NCI-H1694 treated with DMSO at 0.1 percent for 48 hours (cell line): ENCODE measurements at places on chromosomes 5 and 9.

GRCh38 chr5:21834863-21835262, 1018.3 kb downstream of the CDH12 start:
- no peak for DNase-seq

- DNase-seq: no peak
Observed at GRCh38 chr5:170758481-170758880, 25.0 kb upstream of the GABRP start.

DNA sequence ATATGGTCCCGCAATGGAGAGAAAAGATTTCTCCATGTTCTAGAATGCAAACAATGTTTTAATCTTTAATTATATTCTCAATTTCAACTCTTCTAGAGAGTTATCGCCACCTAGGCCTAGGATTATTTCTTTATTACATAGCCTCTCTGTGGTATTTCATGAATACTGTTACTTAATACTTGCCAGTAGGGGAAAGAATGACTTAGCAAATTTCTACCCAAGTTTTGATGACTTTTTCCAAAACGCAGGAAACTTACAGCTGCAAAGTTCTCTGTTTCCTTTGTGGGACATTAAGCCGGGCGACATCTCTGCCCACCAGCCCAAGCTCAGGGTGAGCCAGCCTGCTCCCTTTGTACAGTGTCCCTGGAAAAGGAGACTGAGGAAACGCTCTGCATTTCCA, 73.8 kb downstream of the MED27 start:
- DNase-seq: no peak

DNA sequence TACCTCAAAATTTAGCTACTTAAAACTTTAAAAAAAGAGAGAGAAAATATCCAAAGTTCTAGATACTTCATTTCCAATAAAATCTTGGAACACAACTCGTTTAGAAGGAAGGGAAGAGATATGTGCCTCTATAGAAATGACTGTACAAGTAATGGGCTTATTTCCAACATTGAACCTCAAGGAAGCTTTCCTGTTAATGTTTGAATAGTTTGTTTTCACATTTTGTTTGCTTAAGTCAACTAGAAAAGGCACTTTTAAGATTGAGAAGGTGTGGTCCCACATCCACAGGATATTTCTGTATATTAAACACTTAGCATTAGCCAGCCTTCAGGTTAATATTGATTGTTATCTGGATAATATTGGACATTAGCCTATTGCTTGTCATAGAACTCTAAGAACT, 384.7 kb downstream of the PTPRD start:
- DNase-seq: no peak

DNA sequence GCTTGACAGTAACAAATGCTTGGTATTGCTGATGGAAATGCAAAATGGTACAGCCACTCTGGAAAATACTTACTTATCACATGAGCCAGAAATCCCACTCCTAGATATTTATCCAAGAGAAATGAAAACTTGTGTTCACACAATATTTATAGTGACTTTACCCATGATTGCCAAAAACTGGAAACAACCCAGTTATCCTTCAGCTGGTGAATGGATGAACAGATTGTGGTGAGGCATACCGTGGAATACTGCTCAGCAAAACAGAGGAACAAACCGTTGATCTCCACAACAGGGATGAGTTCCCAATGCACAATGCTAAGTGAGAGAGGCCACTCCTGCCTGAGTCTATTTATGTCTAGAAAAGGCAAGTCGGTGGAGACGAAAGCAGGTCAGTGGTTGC, 40.5 kb upstream of the LRRC14B start:
- peak; percentile 94 for DNase-seq

GRCh38 chr5:65512170-65512937, 30.6 kb upstream of the ADAMTS6 start:
- no peak for DNase-seq

- no peak for DNase-seq
Observed at GRCh38 chr9:21016701-21017491, 14.5 kb downstream of the HACD4 start.

DNA sequence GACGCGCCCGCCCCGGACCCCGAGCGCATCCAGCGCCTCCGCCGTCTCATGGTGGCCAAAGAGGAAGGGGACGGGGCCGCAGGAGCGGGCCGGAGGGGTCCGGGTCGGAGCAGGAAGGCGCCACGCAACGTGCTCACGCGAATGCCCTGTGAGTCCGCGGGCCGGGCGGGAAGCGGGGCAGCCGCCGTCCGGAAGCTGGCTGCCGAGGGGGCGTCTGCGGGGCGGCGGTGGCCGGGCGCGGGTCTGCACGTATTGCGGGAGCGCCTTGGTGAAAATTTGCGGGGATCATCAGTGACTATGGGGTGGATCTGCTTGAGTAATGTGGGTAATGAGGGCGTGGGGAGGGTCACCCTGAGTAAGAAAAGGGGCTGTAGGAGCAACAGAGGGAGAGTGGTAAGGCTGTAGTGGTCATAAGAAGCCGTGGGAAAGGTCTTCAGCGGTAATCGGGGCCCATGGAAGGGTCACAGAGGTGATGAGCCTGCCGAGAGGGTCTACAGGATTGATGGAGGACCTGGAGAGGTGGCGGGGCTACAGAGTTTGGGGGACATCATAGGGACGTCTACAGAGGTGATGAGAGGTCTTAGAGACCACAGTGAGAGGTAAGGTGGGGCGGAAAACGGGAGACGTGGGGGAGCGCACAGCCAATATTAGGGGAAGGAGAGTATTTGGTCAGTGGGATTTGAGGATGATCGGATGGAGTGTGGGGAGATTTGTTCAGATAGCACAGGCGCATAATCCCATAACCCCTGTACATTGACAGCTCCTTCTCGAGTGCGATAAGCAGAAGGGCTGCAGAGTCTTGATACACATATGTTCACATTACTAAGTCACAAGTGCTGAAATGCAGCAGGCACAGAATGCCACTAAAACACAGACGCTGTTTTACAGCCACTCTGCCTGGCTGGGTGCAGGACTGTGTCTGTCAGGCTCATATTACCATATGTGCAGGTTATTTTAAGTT, 819 bp downstream of the LSM11 start:
- DNase-seq: no peak

DNA sequence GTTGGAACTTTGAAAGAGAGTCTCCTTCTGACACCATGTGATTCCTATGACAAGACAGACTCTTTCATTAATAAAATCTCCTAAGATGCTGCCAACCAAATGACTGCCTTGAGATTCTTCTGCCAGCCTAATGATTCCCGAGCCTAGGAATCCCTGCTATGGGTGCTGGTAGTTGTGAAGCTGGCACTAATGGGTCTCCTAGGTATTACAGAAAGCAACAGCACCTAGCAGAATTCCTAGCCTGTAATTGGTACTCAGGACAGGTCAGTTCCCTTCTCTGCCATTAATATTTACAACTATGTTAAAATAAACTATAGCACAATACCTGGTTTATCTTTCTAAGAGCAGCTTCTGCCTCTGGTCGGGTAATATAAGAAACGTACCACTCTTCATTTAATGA, 19.3 kb downstream of the C5orf58 start:
- DNase-seq: no peak

- DNase-seq: no peak
Observed at GRCh38 chr5:56164376-56164775, 68.8 kb downstream of the ANKRD55 start.

DNA sequence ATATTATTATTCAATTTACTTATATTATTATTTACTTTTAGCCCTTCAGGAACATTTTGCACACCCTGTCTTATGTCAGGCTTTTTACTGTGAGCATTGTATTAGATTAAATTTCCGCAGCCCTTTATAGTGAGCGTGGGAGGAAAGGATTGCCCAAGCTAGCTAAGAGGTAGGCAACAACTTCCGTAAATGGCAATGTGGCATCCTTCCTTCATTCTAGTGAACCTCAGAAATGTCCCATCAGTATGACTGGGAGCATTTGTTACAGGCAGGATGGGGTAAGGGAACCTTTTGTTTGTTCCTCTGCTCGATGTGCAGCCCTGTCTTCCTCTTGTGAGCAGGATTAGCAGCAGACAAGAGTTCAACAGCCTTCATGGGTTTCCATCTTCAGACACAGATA, 6.2 kb upstream of the CD180 start:
- DNase-seq: no peak

- DNase-seq: no peak
Observed at GRCh38 chr9:123208626-123209174, 59.7 kb downstream of the STRBP start.

- DNase-seq: no peak
Observed at GRCh38 chr5:136037001-136037705, 8.4 kb downstream of the TGFBI start.

GRCh38 chr5:178627259-178627598, 379 bp upstream of the CLK4 start:
- DNase-seq: no peak

DNA sequence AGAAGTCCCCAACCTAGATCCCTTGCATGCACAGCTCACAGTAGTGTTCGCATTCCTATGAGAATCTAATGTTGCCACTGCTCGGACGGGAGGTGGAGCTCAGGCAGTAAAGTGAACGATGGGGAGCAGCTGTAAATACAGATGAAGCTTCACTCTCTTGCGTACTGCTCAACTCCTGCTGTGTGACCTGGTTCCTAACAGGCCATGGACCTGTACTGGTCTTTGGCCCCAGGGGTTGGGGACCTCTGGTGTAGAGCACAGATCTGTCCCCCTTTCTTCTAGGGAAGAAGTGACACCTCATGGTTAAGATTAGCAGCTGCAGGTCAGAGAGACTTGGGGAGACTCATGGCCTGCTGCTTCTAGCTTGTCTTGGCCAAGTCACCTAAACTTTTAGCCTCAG, 7.1 kb downstream of the ARHGEF28 start:
- no peak for DNase-seq

DNA sequence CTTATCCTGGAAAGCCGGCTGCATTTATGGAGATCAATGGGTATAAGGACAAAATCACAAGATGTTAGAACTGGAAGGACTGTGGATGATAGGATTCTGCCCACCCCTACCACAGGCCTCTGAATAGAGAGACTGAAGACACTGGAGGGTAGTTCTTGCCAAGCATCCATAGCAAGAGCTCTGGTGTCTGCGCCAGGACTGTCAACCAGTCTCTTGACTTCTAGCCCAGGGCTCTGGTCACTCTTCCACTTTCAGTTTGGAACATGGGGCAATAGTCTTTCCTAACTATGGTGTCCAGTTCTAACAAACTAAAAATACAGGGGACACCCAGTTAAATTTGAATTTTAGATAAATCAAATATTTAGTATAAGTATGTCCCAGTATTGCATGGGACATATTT, 23.4 kb downstream of the LARP1 start:
- no peak for DNase-seq

DNA sequence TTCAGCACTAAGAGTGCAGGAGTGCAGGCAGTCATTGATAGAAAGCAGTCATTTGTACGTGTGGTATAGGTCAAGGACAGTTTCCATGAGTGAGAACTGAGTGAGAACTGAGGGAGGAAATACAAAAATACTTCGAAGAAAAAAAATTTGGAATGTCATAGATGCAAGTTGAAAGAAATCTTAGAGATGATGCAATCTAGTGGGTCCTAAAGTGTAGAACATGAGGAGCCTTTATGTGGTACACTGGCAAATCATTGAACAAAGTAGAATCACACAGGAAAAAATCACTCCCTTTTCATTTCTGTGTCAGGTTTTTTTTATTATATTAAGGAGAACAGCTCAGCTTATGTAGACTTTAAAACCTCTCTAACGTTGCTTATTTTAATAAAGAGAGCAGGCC, 26.4 kb upstream of the SLC1A1 start:
- DNase-seq: no peak

DNA sequence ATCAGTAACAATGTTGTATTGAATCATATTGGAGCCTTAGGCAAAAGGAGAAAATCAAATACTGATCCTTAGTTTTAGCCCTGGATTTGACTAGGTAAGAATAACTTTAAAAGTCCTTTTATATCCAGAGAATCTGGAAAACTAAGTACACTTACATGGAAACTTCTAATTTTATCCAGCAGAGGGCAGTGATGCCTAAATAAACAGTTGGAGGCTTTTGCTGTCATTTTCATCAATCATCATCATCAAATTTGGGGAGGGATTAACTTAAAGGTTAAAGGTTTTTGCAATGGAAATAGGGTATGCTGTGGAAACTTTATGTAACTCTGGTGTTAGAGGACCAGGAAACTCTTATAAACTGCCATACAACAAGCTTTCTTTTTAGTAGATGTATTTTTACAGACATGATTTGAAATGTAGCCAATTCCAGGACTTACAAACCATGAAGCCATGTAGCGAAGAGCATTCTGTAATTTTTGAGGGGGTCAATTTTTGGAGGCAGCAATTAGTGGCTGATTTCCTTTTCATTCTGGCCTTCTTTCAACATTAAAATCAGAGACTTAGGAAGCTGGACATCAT, 112.7 kb downstream of the OSTF1 start:
- peak; percentile 5 for DNase-seq

- DNase-seq: no peak
Observed at GRCh38 chr5:120405923-120406322, 58.2 kb upstream of the PRR16 start.

- DNase-seq: no peak
Observed at GRCh38 chr9:86470326-86470725, 116.1 kb upstream of the TUT7 start.

DNA sequence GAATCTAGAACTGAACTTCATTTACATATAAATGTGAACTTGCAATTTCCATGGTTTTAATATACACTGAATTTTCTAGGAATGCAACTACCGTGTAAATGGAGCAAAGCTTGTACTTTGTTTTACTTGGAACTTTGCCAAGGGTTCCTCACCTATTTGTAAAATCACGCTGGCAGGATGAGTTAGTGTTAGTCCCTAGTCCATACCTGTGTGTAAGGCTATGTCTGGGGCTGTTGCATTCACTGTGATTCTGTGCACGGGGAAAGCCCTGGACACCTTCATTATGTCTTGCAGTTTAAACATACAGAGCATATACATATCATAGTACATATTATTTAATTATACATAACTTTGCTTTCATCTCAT, 119.9 kb downstream of the PAX5 start:
- no peak for DNase-seq

- no peak for DNase-seq
Observed at GRCh38 chr9:130347931-130348330, 82.4 kb downstream of the HMCN2 start.

DNA sequence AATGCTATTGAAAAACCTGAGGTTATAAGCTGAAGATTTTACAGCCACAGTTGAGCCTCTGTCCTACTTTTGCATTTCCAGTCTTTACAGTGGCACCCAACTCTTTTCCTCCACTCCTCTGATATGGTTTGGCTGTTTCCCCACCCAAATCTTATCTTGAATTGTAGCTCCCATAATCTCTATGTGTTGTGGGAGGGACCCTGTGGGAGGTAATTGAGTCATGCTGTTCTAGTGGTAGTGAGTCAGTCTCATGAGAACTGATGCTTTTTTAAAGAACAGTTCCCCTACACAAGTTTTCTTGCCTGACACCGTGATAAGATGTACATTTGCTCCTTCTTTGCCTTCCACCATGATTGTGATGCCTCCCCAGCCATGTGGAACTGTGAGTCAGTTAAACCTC, 646.1 kb upstream of the SEMA6A start:
- DNase-seq: no peak

DNA sequence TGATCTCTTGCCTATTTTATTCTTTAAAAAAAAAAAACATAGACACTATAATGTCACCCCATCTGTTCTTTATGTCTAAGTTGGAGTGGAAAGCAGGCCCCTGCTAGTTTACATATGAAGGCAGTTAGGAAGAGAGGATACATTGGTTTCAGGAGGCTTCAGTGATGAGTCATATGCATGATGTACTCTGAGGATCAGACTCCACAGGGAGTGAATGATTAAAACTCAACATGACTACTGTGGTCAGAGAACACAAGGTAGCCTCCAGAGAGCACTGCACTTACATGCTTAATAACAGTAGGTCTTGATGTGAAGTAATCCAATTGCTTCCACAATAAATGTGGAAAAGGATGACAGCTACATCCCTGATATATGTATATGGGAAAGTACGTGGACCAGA, 22.7 kb upstream of the FSTL4 start:
- DNase-seq: no peak
